ENCODE measurements at places on chromosomes 11 and 22. TPM values are rescaled to one million over a fixed set of nuclear protein-coding genes. Genes with fewer than 3 reads are reported as not detected.

EMID1 gene
- 0.22 TPM for total RNA-seq

BTBD18 gene
- not detected for total RNA-seq

DNA sequence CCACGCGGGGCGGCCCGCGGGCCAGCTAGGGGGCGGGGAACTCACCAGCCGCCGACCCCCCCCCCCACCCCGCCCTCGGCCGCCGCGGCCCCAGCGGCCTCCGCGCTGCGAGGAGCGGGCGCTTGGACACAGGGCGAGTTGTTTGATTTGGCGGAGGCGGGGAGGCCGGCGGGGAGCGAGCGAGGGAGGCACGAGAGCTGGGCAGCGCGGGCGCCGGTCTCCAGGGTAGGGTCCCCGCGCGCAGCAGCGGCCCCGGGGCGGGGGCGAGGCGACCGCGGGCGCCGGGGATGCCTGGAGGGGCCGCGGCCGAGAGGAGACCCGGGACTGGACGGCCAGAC, 64.4 kb downstream of the NAV2 start:
- DNase-seq = no peak

TRIM49D2 gene
- total RNA-seq = not detected
